NCI-H510A treated with DMSO at 0.1 percent for 48 hours (cell line): ENCODE measurements at places on chromosomes 12 and 14.
A peak's percentile ranks its signal among the peaks of the same experiment; 100 is the strongest.

DNA sequence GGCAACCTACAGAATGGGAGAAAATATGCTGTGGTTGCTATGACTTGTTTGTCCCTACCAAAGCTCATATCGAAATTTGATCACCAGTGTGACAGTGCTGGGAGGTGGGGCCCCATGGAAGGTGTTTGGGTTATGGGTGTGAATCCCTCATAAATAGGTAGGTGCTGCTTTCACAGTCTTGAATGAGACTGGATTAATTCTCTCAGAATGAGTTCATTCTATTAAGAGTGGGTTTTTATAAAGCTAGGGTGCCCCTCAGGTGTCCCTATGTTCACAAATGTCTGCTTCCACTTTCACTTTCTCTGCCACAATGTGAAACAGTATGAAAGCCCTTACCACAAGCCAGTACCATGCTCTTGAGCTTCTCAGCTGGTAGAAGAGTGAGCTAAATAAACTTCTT is 133.5 kb downstream of the CPNE8 start:
- DNase-seq = no peak

- no peak for DNase-seq
Observed at GRCh38 chr12:49955899-49956662, 5.5 kb downstream of the AQP2 start.

DNA sequence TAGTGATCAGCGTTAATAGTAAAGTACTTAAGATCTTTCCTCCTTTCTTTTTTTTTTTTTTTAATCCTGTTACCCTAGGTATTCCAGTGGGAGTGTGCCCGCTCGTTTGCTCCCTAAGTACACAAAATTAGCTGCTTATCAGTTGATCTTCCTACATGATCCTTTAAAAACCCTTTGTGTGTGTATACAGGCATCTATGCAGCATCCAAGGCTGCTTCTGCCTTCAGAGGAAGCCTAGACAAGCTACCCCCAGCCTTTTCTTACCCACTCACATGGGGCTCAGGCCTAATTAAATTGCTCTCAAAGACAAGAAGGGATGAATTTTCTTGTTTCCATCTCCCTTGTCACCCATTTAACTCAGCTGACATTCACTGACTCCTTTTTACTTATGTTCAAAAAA is 343.4 kb upstream of the LMO3 start:
- no peak for DNase-seq

DNA sequence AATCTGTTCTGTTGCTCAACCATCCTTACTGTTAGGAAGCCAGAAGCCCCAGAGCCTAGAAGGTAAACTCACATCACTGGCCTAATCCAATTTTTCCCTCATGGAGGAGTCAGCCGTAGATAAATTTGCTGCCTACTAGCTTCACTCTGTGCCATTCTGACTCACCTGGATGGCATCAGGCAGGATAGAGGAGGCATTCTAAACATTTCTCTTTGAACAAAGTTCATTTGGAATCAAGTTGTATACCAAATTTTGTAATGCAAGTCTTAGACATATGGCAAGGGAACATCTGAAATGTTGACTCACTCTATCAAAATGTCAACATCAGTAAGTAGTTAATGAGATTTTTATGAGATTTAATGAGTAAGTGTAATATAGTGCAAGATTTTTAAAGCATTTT is 13.6 kb upstream of the TBC1D30 start:
- no peak for DNase-seq

DNA sequence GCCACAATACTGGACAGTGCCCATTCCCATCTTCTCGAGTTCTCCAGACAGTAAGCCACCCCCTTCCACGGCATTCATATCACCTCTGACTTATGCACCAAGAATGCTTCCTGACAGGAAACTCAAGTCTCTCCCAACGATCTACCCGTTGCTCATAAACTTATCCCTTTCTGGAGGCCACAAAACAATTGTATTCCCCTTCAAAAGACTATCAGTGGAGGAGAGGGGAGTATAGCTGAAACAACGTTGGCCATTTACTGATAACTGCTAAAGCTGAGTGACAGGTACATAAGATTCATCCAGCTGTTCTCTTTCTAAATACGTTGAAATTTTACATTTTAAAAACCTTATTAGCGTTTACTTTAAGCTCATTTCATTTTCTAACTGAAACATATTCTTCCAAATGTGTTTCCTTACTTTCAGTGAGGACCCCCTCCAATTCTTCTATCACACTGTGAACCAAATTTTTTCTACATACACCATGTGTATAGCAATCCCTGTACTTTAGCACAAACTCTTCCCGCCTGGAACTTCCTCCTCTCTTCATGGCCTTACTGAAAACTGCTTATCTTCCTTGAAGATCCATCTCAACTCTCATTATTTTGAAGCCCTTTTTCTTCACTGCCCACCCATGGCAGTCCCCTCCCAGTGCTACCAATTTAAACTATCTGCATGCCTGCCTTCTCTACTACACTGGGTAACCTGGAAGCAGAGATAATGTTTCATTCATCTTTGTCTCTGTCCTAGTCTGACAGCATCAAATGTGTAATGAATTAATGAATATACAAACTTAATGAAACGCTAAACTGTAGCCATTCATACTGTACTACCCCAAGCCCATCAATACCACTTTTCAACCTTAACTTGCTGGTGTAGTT is 28.8 kb downstream of the ATXN2 start:
- DNase-seq = no peak

DNA sequence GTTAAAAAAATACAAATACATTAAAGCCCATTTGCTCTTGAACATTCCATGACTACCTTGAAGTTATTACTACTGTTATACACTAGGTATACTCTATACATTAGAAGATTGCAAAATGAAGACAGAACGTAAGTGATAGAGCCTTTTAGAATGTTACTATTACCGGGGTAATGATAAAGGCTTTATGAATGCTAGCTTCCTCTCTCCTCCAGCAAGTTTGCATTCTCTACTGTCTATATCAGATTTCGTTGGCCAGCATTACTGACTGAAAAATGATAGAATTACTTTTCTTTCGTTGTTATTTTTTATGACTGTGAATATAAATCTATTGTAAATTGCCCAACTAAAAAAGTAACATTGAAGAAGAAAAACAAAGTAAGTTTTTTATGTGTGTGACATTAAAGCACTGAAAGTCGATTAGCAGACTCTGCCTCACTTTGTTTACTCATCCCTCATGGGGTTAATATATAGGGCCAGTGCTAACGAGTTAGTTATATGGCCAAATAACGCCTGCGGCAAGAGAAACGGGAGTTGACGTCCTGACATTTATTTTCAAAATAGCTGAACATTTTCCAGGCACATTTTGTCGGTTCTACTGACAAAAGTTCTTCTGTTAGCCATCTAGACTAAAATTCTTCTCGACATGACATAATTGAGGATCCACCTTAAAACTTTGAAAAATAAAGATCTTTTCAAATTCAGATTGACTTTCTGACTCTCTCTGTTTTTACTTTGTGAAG is 163.8 kb upstream of the KITLG start:
- DNase-seq = no peak

- peak; percentile 18 for DNase-seq
Observed at GRCh38 chr12:3236345-3237187, 159.4 kb downstream of the TSPAN9 start.
